ENCODE measurements at places on chromosomes 16 and 17.

GRCh38 chr16:22948603-22949368 lies 134.8 kb downstream of the HS3ST2 start:
- DNase-seq = peak; percentile 94

DNA sequence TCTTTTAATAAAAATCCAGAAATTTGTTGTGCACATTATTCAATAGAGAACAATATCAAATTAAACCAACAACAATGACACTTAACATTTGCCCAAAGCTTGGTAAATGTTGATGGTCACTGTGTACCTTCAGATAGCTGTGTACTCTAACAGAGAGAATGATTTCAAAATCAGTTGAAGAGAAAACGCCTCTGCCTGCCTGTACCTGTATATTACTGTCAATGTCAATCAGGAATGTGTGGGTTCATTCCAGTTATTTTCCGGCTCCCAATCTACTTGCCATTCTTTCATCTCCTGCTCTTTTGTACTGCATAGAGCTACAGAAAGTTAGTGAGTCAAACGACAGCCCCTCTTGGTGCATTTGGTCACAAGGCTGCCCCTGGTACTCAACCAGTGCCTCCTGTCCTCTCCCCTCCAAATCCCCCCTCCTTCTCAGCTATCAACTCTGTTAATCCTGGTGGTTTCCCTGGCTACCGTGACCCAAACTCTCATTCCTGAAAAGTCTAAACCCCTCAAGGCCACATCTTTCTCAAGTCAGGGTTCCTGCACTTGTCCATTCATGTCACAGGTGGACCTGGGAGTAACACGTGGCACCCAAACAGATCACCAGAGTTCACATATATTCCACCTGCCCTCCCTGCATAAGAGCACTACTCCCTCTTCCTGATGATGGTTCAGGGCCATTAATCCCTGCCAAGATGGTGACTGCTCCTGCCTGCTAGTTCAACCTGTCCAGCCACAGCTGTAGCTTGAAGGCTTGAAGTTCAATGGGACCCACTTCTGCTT lies 13.6 kb upstream of the ARL4D start:
- DNase-seq = no peak

- DNase-seq = peak; percentile 88
Measured at GRCh38 chr17:35588196-35588920, 1.2 kb downstream of the AP2B1 start.

DNA sequence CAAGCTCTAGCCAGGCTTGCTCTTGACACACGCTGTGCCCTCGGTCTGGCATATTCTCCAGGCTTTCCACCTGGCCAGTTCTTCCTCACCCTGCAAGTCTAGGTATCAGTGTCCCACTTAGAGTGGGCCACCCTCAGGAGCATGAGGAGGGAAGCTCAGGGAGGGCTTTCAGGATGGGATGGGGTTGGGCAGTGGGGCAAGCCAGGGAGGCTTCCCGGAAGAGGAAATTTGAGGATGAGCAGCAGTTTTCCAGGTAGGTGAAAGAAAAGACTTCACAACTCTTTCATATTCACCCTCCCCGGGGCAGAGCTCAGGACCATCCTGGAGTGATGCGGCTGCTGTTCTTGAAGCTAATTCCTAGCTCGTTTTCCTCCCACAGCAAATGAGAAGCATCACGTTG lies 14.5 kb upstream of the LDHD start:
- DNase-seq = no peak

GRCh38 chr17:27544350-27545131 lies 86.4 kb upstream of the LGALS9 start:
- no peak for DNase-seq

DNA sequence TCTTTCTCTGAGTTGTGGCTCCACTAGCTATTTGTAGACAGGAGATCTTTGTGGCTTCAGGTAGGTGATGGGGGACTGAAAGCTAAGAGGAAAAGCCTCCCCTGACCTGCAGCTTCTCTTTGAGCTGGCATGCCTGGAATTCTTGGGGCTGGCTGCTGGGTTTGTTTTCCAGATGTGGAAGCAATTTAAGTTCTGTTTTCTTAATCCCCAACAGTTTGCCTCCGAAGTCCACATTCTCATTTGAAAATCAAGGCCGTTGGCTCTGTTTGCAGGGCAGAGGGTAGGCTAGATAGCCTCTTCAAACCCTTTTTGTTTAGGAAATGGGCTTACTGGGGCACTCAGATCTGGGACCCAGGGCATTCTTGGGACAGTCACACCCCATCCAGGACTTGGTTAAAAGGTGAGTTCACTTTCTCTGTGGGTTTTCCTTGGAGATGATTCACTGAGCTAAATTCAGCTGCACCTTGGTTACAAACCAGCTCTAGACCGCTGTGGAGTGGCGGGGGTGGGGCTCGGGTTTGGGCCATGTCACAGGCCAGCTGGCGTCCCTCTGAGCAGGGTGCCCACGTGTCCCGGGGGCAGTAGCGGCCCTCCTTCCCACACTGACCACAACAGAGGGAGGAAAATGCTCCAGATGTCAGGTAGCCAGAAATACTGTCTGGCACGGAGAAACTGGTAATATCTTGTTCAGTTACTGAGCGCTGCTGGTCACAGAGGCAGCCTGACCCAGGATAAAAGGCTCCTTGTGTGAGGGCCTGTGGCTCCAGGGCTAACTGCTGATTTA lies 108.5 kb downstream of the RAB11FIP4 start:
- peak; percentile 55 for DNase-seq

Data from mesendoderm (in vitro differentiated cells).